ENCODE measurements at places on chromosomes 7 and 10. TPM values are rescaled to one million over a fixed set of nuclear protein-coding genes. Genes with fewer than 3 reads are reported as not detected.

Gene CAMK1D
- total RNA-seq = 12.9 TPM

Gene RTKN2
- total RNA-seq = not detected

GRCh38 chr7:123259759-123260158 lies 60.0 kb upstream of the SLC13A1 start:
- DNase-seq = no peak

DNA sequence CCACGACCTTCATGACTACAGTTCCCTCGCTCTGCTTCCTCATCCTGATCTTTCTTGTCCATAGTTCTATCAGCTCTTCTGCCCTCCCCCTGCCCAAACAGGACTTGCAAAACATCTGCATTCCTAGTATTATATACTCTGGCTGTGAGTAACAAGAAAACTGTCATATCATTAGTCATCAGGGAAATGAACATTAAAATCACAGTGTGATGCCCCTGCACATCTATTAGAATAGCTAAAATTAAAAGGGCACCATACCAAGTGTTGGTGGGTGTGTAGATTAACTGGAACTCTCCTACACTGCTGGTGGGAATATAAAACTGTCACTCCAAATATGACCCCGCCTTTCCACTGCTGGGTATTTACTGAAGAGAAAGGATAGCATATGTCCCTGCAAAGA lies 141.8 kb downstream of the C7orf25 start:
- no peak for DNase-seq

- peak; percentile 88 for DNase-seq
These were observed 7.8 kb downstream of the SFTPD start for GRCh38 chr10:79941146-79941545.

Gene NUTM2B
- 0.83 TPM for total RNA-seq

DNA sequence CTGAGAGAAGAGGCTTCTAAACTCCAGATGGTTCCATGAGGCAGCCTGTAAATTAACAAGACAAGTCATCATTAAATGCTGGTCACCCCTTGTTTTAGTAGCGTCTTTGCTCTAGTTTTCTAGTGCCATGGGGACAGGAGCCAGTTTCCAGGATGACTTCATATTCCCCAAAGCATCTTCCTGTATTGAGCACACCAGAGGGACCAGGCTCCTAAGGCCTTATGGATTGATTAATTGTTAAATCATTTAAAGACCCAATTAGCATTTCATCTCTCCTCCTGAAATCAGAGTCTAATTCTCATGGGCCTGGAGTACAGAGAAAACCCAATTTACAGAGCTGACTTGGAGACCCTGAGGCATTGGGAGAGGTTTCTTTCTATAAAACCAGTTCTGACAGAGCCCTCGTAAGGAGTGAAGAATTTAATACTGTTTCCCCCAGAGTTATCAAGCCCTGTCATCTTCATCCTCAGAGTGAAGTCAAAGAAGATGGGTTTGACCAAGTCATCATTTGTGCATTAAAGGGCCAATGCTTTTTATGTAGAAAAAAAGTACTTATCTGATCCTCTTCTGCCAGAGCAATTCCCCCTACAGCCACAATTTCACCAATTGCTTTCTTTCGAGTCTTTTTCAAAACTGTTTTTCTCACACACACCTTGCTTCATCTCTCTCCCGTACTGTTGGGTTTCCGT lies 678.7 kb downstream of the SDK1 start:
- DNase-seq = no peak

Gene DKK1
- total RNA-seq = 0.69 TPM

Gene LRRC17
- 0.83 TPM for total RNA-seq

Gene PLAU
- total RNA-seq = 38.3 TPM

Gene SPDYE5
- total RNA-seq = not detected

DNA sequence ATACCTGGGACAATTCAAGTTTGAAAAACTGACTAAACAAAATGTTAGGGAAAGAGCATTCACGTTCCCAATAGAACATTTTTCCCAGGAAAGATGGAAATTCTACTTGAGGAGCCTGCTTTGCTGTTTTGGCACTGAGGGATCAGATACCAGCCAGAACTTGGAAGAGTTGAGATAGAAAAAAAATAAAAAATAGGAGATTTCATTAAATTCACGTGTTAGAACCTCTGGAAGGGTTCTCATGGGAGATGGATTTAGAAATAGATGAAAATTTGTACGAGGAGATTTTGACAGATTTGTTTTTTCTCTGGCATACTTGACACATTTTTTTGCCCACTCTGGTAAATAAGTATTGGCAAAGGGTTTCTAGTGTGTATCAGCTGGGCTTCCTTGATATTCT lies 63.7 kb downstream of the CELF2 start:
- no peak for DNase-seq

Gene IFIT3
- 7.8 TPM for total RNA-seq

Gene C10orf67
- total RNA-seq = not detected

GRCh38 chr7:94422827-94423460 lies 28.2 kb downstream of the COL1A2 start:
- DNase-seq = no peak

- DNase-seq = no peak
These were observed 535 bp downstream of the ASAH2B start for GRCh38 chr10:50740293-50740648.

Gene SLC18A3
- 1.0 TPM for total RNA-seq

DNA sequence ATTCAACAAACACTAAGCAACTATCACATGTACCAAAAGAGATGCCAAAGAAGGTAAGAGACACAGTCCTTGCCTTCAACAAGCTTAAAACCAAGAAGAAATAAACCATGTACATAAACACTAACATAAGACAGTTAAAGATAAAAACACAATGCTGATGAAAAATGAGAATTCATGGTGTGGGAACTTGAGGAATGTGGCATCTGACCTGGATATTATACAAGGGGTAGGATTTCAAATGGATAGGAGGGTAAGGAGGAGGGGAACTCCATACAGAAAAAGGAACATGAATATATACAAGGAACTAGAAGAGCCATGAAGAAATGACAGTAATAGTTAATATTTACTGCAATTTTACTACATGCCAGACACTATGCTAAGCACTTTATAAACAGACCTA lies 11.0 kb downstream of the HIBADH start:
- DNase-seq = no peak

Gene ARHGAP22
- total RNA-seq = 3.4 TPM

Gene MKX
- total RNA-seq = 24.9 TPM

GRCh38 chr10:71276873-71277272 lies 42.2 kb upstream of the SLC29A3 start:
- DNase-seq = no peak

Gene GPR26
- not detected for total RNA-seq

DNA sequence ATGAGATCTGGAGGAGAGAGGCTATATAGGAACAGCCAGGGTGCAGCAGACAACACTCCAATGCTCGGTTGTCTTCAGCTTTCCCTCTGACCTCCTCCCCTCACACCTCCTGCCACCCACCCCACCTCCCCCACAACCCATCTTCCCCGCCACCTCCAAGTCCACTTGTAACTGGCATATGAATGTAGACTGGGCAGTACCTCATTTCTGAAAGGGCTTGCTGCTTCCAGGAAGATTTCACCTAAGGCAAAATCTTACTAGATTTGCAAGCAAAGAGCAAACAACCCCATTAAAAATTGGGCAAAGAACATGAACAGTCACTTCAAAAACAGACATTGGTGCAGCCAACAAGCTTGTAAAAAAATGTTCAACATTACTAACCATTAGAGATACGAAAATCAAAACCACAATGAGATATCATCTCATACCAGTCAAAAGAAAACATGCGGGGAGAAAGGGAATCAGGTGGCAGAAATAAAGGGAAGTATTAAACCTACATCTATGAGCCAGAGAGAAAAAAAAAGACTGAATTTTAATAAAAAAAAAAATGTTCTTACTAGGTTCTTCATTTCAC lies 164.6 kb upstream of the C1GALT1 start:
- DNase-seq = no peak

- DNase-seq = no peak
These were observed 80.5 kb downstream of the ANKRD26 start for GRCh38 chr10:27019827-27020226.

Gene PIP
- not detected for total RNA-seq

DNA sequence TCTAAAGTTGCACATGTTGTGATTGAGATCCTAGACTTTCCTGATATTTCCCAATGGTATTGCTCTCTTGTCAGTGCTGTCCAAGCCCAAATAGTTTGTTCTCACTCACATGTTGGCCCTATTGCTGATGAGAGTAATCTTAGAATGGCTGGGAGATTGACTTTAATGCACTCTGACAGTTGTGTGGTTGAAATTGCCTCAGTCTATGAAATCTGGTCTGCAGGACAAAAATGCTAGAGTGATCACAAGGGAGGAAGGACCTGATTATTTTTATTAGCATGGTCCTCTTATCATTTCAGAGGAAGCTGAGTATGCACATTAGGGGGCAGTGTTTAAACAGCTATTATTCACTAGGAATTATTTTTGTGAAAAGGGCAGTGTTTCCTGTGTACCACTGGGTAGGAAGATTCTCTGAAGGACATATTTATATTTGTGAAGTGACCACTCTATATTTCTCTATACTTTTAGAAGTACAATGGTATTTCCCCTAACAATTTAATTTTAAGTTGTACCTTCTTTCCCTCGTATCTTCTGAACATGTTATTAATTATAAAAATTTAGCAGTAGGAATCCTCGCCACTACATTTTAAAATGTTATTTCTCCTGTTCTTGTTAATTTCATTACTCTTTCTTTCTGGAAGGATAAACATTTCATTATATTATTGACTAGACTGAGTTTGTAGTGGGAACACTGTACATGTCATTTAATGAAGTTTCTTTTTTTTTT lies 64.4 kb downstream of the SUGCT start:
- DNase-seq = no peak

DNA sequence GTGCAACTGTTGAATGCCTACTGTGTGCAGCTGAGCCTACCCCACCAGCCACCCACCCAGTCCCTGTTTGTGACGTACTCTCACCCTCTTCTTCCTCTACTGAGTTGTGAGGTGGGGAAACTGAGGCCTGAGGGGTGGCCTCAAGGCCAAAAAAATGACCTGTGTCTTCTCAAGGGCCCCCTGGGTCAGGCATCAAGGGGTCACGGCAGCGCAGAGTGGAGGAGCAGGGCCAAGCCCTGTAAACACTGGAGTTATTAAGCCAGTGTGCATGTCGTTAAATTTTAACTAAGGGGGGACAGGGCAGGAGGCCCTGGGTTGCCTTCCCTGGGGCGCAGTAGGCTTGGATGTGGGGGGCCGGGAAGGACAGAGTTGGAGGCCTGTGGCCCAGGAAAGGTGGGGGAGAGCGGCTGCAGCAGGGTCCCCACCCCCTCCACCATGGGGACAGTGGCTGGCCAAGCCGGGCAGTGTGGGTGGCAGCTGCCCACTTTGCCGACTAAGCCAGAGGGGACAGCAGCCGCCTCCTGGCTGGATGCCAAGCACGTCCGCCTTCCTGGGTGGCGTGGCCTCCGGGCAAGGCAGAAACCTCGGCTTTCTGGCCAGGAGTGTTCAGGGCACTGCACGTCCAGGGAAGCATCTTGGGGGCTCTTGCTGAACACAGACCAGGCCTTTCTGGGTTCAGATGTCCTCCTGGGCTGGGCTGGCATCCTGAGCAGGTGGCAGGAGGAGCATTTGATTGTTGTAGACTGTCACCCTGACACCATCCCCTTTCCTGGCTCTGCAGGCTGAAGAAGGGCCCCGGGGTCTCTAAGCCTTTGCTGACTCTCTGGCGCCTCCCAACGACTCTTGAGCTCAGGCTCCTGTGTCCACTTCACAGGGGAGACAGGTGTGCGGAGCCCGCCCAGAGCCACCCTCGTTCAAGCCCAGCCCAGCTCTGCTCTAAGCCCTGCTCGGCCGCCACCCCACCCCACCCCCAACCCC lies 1.9 kb downstream of the SLC29A4 start:
- no peak for DNase-seq

Gene AS3MT
- total RNA-seq = 5.2 TPM

- DNase-seq = no peak
These were observed 20.5 kb upstream of the RASGEF1A start for GRCh38 chr10:43287056-43288007.

- no peak for DNase-seq
These were observed 68.5 kb downstream of the LRRN3 start for GRCh38 chr7:111159426-111159825.

Gene GPR37
- total RNA-seq = 10.4 TPM

GRCh38 chr10:31953080-31953479 lies 24.4 kb upstream of the ARHGAP12 start:
- DNase-seq = no peak

Gene SYCE1
- 10.0 TPM for total RNA-seq

DNA sequence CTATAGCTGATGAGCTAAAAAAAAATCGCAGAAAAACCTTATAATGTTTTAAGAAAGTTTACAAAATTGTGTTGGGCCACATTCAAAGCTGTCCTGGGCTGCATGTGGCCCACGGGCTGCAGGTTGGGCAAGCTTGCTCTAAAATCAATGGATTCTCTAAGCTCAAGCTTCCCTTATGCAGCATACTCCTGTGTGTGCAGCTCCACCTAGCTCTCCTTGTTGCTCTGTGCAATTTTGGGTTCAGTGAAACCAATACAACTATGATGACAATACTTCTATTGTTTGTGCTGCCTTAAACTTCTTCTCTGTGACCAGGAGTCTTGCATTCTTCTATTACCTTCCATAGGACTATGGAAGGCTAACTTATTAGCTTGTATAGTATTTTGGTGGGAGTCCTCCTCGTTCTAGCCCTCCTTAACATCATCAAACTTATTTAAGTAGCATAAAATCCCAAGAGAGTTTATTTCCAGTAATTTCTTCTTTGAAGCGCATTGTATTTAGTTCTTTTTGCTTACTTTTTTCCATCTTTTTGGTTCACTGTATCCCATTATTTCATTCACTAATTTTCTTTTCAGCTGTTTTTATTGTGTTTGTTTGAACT lies 170.9 kb upstream of the SMIM30 start:
- DNase-seq = no peak

GRCh38 chr10:77248104-77248790 lies 389.4 kb downstream of the KCNMA1 start:
- no peak for DNase-seq

DNA sequence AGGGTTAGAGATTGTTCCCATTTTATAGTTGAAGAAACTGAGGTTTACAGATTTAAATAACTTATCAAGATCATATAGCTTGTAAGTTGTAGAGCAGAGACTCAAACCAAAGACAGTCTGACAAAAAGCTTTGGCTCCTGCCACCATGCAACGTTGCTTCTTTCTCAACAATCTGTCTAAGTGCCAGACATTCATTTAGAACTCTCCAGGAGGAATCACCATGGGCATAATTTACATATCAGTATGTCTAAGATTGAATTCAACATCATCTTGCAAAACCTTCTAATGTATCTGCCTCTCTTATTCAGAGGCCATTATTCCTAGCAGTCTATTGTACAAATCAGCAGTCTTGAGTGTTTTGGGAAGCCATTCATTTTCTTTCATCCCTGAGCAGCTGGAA lies 163.5 kb upstream of the PLXDC2 start:
- DNase-seq = no peak
